ENCODE measurements at places on chromosomes 1 and 21.

- no peak for DNase-seq
Observed at GRCh38 chr1:206512851-206513180, 5.5 kb downstream of the RASSF5 start.

GRCh38 chr1:17640393-17640792 is 100.9 kb downstream of the ARHGEF10L start:
- no peak for DNase-seq

- no peak for DNase-seq
Observed at GRCh38 chr1:117077267-117077666, 17.1 kb downstream of the TTF2 start.

DNA sequence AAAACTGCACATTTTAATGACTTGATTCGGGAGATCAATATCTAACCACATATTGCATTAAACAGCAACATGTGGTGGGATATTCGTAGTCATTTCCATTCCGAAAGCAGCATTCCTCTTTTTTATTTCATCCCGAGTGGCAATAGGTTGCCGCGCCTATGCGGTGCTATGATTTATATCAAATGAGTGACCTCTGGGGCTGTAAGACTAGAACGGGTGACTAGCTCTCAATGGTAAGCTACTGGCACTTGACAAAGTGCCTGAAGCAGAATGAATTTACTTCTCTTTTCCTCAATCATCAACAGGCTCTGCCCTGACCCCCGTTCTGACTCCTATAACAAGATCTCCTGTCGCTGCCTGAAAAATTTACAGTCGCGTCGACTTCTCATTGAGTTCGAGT is 162.3 kb downstream of the ZNF281 start:
- DNase-seq = no peak

DNA sequence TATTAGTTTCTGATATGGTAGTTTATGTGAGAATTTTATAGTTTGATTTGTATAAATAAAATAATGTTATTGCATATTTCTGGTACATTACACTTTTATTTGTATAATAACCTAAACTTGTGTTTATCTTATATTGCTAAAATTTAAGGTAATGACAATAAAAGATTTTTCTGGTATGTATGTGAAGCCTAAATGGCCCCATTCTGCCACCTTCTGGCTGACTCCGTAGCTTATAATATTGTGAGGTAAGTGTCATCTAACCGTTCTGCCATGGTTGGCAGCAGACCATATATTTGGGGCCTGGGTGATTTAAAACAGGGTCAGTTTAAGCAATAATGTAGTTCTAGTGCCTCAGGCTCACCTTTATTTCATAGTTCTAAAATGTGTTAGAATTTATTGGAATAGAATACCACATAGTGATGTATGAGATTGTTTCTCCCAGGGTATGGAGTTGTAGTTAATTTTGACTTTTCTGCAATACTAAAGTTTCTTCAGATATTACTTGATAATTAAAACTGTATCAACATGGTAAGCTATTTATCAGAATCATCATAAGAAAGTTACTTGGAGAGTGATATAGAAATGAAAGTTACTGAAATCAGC is 21.2 kb upstream of the PRKACB start:
- peak; percentile 53 for DNase-seq

DNA sequence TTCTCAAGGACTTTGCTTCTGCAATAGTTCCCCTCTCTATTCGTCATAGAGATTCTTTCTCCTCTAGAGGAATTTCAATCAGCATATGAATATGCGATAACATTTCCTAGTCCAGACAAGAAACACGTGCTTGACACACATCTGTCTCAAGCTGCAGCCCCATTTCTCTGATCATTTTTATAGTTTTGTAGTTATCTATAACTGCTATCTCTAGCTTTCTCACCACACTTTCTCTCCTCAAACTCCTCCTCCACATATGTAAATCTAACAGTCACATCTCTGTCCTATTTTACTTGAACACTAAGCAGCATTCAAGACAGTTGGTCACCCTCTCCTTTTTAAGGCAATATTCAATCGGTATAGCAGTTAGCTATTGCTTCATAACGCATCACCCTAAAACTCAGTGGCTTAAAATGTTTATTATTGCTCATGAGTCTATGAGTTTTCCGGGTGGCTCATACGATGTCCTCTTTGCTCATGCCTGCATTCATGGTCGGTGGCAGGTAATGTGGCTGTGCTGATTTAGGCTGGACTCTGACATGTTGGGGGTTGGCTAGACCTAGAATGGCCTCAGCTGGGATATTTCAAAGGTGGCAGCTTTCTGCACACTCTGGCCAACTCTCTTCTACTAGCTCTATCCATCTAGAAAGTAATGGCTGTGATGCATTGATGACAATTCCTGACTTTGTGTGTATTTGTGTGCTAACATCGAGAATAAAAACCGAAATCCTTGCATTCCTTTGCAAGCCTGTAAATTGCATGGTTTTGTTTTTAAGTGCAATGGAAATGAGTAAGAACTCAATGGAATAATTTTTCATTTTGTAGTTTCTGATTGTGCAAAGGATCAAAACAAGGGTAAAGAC is 20.6 kb downstream of the ATP6V1G3 start:
- no peak for DNase-seq

DNA sequence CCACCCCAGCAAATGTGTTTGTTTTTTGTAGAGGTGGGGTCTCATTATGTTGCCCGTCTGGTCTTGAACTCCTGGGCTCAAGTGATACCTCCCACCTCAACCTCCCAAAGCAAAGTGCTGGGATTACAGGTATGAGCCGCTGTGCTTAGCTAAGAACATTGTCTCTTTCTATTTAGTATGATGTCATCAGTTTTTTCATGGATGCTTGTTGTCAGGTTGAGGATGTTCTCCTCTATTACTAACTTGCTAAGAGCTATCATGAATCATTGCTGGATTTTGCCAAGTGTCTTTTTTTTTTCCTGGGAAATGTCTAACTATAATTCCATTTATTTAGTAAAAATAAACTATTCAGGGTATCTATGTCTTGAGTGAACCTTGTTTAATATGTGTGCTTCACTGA is 19.0 kb upstream of the MPC2 start:
- DNase-seq = no peak

- no peak for DNase-seq
Observed at GRCh38 chr1:86641318-86641717, 63.1 kb upstream of the SH3GLB1 start.

- no peak for DNase-seq
Observed at GRCh38 chr1:195584870-195585624, 1023.2 kb downstream of the KCNT2 start.

GRCh38 chr1:184191181-184191621 is 139.7 kb downstream of the TSEN15 start:
- no peak for DNase-seq

DNA sequence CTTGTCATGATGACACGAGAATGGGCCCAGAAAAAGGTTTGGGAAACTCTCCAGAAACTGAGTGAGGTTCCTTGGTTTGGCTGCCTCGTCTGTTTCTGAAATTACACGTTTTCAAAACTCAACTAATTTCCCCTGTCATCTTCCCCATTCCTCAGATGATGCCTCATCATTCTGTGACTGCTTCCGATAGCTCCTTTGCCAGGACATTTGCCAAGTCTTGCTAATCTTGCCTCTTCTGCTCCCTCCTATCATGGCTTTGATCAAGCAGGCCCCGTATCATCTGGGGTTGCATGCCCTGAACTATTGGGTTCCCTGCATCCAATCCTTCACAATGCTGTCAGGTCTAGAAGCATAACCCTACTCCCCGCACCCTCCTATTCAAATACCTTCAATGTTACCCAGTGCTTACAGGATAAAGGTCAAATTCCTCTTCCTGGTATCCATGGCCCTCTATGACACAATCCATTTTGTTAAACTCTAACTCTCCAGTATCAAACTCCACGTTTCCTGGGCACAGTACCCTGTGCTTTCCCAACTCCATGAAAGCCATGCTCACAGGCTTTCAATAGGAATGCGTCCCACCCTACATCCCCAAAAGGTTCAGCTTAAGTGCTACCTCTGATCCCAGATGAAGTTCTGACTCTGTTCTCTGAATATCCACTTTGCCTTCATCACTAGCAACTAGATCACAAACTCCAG is 22.2 kb upstream of the TMEM200B start:
- no peak for DNase-seq

GRCh38 chr1:3466366-3467075 is 12.1 kb downstream of the ARHGEF16 start:
- DNase-seq = peak; percentile 1

- DNase-seq = no peak
Observed at GRCh38 chr1:105373681-105374080, 1624.0 kb downstream of the AMY1C start.

DNA sequence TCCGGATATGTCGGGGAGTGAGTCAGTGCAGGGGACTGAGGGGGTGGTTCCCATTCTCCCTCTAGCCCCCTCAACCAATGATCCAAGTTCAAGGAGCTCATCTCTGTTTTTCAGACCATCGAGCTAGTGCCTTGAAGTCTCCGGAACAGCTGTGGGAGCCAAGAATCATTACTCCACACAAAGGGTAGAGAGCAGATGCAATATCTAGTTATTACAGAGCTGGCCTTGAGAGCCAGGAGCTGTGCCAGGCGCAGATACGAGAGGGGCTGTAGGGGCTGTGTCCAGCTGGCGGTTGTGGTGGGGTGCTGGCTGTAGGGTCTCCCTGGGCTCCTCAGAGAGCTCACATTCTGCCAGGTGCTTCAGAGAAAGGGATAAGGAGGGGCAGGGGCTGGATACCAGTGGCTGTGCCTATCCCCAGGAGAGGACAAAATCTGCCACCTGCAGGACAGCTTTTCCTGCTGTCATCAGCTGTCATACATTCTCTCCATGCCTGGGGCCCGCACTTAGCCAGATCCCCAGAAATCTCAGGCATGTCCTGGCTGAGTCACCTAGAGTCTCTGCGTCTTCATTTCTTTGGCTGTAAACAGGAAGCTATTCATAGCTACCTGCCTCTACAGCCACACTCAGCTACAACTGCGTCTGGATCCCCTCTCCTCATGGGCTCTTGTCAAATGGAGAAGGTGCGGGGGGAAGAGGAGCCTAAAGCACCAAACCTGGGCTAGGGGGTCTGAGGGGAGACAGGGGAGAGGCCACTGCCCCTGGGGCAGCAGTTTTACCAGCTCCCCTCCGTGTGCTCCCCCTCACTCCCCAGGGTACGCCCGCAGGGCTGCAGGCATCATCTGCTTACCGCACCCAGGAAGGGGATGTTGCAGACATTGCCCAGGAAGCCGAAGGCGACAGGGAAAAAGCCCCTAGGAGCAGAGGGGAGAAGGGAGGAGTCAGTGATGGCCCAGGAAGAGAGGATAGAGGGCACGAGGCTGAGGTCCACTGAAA is 2.4 kb upstream of the KISS1 start:
- DNase-seq = no peak

DNA sequence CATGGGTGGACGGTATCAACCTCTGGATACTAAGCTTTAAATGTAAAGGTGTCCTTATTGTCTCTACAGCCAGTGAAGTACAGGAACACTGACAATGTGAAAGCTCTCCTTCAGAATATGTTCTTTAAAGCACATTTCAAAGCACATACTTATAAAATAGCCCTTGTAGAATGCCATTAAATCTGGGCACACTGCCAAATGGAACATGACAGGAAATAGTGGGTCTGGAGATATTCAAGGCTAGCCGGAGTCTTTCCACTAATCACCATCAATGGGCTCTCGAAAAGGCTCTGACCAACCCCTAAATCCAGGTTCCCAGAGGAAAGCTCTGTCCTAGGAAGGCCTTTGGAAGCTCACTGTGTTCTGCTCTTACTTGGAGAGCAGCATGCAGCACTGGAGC is 46.6 kb downstream of the PLD5 start:
- DNase-seq = peak; percentile 74

- no peak for DNase-seq
Observed at GRCh38 chr1:229131243-229132105, 139.4 kb upstream of the RAB4A start.

DNA sequence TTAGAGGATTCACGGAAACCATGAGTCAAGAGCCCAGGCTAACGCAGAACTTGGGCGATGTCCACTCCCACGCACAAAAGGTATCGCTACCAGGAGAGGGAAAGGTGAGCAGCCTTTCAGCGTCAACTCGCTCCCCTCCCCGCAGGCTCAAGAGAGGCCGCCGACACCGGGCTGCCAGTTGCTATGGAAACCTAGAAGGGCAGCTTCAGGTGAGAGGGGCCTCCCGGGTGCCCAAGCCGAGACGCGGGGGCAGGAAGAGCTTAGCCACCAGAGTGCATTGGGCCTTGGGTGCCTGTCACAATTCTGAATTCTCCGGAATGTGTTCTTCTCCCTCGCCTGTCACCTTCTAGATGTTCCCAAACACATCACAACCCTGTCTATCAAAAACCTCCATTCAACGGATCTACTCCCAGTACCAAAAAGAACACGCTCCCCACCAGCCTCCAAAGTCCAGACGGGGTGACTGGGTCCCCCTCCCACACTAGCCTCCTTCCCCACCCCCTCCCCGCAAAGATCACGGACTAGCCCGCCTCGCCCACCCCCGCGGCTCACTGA is 694 bp downstream of the MEAF6 start:
- peak; percentile 7 for DNase-seq

GRCh38 chr1:40130892-40131291 is 30.3 kb upstream of the RLF start:
- no peak for DNase-seq

DNA sequence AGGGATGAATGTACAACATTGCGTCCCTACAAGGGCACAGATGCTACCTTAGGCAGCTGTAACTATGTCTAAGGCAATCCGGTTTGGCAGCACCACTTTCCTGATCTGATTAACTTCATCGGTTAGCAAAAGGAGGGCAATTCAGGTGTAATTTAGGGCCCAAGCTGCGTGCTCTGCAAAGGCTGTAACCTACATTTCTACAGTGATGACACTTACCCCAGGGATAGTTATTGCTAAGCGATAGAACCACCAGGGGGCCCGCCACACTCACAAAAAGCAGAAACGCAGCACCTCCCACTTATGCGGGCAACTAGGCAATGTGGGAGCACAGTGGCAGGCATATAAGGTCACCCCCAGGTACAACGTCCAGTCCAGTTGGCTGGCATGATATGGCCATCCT is 113.5 kb downstream of the GDAP2 start:
- peak; percentile 29 for DNase-seq

GRCh38 chr1:112509005-112509659 is 367 bp downstream of the WNT2B start:
- no peak for DNase-seq

DNA sequence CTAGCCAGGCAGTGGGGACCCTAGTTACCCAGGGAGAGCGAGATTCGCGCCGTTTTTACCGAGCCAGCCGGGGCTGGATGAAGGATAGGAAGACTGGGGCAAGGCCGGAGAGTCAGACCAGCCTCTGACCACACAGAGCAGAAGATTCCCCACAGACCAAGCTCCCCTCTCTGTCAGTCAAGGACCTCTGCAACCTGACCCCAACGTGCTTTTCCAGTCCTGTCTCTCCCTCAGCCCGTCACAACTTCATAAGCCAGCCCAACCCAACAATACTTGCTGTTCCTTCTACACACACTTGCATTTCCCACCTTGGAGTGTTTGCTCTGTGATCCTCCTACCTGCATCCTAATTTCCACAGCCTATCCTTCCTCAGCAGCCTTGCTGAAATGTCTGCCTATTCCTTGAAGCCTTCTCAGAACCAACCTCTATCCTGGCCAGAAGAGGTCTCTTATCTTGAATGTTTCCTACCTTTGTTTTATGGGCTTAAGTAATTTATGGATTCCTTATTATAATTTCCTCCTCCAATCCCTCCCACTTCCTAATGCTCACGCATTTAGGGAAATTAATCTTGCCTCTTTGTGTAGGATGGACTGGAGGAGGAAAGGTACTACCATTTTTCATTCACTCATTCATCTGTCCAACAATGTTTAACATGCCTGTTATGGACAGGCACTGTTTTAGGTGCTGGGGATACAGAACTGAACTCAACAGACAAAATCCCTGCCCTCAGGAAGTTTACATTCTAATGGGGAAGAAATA is at the start of gene GSTM3:
Gene GSTM3, minus strand, starts transcription at position 424 of the 759 bp plus-strand sequence. CDS start 751 bp downstream, outside the sequence.
- DNase-seq = no peak

GRCh38 chr1:184471686-184472085 is 84.9 kb downstream of the C1orf21 start:
- DNase-seq = no peak

Measured in BE2C (cell line).